ENCODE measurements at places on chromosomes 12 and 14.

DNA sequence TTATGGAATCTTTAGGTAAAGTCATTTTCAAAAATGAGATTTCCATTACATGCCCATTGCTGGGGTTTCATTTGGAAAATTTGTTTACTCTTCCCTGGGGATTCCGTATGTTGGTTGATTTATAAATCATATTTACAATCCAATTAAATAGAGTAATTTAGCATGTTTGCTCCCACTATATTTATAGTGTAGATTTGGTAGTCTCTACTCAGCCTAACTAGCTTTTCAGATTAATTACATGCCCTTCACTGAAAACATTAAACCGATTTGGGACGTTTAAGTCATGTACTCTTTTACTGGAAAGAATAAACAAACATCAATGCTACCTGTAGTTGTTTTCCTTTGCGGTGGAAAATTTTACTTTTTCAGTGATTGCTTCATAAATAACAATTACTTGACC lies 10.4 kb downstream of the PAX9 start:
- no peak for DNase-seq

DNA sequence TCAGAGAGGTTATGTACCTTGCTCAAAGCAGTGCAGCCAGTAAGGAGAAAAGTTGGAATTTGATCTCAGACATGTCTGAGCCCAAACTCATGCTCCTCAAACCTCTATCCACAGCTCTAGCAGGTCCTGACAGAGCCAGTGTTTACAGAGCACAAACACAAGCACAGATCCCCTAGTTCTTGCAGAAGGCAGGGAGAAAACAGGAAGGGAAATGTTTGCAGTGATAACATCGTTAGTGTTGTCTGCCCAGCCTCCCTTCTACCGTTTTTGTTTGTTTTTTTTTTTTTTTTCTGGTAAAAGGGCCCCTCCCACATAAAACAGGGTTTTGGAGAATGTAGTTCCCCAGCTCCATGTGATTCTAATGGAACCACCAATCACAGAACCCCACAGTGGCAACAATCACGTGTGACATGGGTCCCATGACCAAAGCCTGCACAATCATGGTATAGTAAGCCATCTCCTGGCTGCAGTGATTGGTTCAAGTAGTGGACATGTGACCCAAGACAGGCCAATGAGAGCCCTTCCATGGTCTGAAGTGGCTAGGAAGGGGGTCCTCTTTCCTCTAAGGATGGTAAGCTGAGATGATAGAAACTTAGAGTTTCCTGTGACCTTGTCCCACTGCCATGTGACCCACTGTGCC lies 513.4 kb downstream of the MED13L start:
- no peak for DNase-seq

DNA sequence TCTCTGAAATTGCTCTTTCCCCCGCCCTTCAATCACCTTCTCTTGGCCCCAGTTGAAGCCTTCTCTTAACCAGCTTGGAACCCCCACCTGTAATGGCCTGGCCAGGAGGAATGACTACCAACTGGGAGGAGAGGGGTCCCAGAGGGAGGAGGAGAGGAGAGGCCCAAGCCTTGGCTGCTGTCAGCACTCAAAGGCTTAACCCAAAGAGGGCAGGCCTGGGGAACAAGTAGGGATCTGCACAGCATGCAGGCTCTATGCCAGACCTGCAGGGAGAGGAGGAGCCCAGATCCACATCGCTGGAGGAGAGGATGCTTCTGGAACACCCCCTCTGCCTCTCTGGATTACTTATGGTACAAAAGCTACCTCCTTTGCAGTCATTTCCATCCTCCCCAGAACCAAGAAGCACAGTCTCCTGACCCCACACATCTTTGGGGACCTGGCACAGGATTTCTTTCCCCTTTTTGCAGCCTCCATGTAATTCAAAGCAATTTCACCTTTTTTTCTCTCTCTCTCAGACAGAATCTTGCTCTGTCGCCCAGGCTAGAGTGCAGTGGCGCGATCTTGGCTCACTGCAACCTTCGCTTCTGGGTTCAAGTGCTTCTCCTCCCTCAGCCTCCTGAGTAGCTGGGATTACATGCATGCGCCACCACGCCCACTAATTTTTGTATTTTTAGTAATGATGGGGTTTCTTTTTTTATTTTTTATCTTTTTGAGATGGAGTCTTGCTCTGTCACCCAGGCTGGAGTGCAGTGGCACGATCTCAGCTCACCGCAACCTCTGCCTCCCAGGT lies 6.2 kb downstream of the RARG start:
- peak; percentile 59 for DNase-seq

DNA sequence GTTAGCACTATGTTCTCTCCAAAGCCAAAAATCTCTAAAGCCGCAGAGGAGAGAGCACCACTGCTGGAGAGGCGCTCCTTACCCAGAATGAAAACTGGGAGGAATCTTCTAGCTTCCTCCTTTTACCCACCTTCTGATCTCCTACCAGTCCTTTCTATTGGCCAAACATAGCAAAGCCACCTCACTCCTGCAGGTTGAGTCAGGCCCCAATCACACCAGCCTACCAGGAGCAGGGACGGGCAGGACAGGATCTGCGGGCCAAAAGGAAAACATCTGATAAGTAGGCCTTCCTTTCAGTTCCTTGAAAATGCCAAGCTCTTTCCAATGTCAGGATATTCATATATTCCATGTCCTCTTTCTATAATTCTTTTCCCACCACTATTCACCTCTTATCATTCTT lies 197.7 kb upstream of the CNOT2 start:
- DNase-seq: no peak

- no peak for DNase-seq
Measured at GRCh38 chr14:104550340-104550860, 29.2 kb upstream of the C14orf180 start.

DNA sequence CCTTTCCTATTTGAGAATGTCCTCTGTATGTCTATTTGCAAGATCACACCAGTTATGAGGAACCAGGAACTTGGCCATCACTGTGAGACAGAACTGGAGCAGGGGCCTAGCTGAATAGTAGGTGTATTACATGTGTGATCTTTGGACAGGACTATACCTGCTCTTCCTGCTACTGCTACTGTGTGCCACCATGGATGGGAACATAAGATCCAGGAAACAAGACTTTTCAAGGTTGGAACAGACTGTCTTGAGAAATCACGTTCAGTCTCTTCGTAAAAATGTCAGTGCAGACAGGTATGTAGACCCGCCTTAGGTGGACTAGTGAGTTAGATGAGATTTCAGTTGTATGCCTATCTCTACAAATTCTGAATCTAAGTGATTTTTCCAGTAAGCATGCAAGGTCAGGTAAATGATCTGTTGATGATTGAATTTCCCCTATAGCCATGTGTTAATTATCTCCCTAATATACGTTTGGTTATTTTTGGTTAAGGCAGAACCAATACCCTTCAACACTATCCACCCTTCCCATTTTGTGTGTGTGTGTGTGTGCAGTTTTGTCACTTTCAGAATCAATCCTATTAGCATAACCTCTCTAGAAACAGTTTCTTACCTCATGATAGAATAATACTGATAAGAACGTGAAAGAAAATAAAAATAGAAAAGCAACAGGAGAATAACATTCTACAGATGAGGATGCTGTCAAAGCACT lies 7.1 kb downstream of the A2M start:
- DNase-seq: no peak

DNA sequence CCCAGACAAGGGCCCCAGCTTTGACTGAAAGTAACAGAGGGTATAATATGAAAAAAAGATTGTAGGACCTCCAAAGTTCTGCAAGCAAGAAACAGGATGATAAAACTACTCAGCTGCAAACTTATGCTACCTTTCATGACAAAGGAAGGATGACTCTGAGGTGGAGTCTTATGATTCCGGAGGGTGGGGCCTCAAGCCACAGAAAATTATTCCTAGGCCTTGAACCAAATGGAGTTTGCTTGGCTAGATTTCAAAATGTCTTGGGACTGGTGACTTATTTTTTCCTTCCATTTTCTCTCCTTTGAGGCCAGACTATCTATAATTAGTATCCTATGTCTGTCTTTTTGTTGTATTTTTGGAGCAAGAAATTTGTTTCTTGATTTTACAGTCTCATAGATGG lies 336.4 kb downstream of the LRIG3 start:
- DNase-seq: no peak

DNA sequence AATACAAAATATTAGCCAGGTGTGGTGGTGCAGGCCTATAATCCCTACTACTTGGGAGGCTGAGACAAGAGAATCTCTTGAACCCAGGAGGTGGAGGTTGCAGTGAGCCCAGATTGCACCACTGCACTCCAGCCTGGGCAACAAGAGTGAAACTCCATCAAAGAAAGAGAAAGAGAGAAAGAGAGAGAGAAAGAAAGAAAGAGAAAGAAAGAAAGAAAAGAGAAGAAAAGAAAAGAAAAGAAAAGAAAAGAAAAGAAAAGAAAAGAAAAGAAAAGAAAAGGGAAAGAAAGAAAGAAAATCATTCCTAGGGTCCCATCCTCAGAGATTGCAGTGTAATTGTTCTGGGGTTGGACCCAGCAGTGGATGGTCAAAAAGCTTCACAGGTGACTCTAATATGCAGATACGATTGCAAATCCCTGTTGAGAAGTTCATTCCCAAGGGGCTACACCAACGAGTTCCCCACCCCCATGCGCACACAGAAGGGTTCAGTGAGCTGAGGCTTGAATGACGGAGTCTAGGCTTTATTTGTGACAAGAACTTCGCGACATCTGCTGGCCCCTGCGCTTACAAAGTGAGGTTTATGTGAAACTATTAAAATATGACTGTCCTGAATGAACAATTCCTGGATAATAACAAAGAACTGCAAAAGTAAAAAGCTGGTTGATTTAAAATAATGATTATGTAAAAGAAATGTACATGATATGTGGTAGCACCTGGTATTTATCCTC lies 17.4 kb upstream of the RNASE12 start:
- DNase-seq: no peak

- DNase-seq: no peak
Measured at GRCh38 chr14:101459551-101459900, 101.8 kb upstream of the DIO3 start.

- no peak for DNase-seq
Measured at GRCh38 chr12:38204831-38205230, 111.7 kb upstream of the ALG10B start.

GRCh38 chr12:120209851-120210250 lies 8.9 kb upstream of the RPLP0 start:
- DNase-seq: no peak

Data from WERI-Rb-1 (cell line).